ENCODE measurements at places on chromosomes 13 and 19.

- DNase-seq, result no peak
Observed at GRCh38 chr19:28632371-28633080, 580.4 kb downstream of the UQCRFS1 start.

DNA sequence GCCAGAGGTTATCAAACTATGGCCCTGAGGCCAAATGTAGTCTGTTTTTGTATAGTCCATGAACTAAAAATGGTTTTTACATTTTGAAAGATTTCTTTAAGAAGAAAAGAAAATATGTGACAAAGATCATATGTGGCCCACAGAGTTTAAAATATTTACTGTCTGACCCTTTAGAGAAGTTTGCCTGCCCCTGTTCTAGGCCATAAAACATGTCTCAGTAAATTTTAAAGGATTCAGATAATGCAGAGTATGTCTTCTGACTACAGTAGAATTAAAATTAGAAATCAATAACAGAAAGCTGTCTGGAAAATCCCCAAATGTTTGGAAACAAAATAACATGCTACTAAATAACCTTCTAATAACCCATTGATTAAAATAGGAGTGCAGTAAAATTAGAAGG, 86.3 kb downstream of the KCNRG start:
- DNase-seq, result no peak

DNA sequence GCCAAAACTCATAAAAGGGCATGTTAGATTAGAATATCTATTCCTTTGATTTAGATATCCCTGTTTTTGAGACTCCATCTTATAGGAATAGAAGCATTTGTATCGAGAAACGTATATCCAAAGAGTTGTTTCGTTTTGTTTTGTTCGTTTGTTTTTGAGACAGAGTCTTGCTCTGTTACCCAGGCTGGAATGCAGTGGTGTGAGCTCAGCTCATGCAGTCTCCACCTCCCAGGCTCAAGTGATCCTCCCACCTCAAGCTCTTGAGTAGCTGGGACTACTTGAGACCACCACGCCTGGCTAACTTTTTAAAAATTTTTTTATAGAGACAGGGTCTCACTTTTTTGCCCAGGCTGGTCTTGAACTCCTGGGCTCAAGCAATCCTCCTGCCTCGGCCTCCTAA, 26.6 kb upstream of the ZMYM5 start:
- no peak for DNase-seq

- no peak for DNase-seq
Observed at GRCh38 chr13:24080134-24080533, 80.4 kb upstream of the SPATA13 start.

GRCh38 chr19:16051254-16052025, 24.9 kb upstream of the TPM4 start:
- DNase-seq, result no peak

- DNase-seq, result no peak
Observed at GRCh38 chr19:57348136-57348535, 2.9 kb upstream of the ZNF304 start.

DNA sequence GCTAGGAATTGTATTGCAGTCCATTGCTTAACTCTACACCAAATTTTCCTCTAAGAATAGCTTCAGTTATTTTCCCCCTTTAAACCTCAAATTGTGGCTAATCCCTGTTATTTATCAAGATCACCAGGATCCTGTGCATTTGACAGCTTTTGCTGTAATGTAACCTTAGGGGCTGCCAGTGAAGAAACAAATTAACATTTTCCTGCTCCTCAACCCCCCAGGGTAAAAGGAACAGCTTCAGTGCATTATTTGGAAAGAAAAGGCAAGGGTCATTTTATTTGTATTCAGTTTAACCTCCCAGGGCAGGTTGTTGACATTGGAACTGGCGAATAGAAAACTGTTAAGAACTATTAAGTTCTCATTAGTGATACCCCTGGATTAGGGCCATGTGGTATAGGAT, 57.0 kb downstream of the PCDH20 start:
- no peak for DNase-seq

- no peak for DNase-seq
Observed at GRCh38 chr19:19477705-19478383, 37.5 kb downstream of the TSSK6 start.

DNA sequence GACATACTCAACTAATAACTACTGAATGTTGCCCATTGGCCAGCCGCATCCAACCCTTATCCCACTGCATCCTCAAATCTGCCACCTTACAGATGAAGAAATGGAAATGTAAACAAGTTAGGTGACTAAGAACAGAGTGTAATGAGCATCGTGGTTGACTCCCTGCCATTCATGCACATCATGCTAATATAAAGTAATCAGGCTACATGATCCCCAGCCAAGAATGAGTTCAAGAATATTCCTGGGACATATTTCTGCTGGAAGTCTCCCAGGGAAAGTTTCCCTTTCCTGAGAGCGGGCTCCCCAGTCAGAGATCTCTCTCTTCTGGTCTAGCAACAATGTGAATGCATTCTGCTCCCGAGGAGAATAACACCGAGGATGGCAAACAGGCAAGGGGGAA, 55.9 kb upstream of the SERP2 start:
- DNase-seq, result no peak

DNA sequence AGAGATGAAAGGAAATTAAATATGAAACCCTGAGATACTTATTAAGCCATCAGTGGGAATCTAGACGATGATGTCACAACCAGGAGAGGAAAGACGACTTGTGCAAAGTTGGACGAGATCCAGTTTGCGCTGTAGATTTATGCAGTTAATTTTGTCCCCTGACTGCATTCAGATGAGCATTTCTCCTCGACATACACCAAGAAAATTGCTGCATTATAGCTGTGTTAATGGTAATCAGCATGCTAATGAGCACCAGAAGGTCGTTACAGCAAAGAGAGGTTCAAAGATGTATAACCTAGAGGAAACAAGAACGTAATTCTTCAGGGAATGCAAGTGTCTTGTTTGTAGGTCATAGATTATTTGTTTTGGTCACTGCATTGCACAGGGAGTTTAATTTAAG, 371.7 kb downstream of the RBM26 start:
- no peak for DNase-seq
